Stimulated activated CD4-positive, alpha-beta T cell treated with anti-CD3 and anti-CD28 coated beads, TNF-alpha, amount 100 ng/mL, for 1 hour (primary cell): ENCODE measurements at places on chromosomes 11 and 22.
A peak's percentile ranks its signal among the peaks of the same experiment; 100 is the strongest.

DNA sequence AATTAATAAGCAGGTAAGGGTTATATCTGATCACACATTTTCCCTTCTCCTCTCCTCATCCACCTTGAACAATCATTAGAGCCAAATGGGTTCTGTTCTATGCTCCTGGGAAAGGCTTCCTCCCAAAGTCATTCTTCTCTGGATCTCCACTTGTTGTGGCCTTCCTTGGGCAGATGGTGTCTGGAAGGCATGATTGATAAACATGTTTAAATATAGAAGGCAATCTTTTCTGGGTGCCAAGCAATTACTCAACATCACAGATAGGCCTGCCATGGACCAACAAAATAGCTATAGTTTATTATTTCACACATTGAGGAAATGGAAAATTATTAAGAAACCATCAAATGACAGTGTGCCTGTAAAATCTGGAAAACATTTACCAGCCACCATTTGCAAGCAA lies 73.5 kb downstream of the KCNA4 start:
- DNase-seq, result no peak

GRCh38 chr11:66045177-66045639 lies 3.8 kb downstream of the GAL3ST3 start:
- DNase-seq, result peak; percentile 65

DNA sequence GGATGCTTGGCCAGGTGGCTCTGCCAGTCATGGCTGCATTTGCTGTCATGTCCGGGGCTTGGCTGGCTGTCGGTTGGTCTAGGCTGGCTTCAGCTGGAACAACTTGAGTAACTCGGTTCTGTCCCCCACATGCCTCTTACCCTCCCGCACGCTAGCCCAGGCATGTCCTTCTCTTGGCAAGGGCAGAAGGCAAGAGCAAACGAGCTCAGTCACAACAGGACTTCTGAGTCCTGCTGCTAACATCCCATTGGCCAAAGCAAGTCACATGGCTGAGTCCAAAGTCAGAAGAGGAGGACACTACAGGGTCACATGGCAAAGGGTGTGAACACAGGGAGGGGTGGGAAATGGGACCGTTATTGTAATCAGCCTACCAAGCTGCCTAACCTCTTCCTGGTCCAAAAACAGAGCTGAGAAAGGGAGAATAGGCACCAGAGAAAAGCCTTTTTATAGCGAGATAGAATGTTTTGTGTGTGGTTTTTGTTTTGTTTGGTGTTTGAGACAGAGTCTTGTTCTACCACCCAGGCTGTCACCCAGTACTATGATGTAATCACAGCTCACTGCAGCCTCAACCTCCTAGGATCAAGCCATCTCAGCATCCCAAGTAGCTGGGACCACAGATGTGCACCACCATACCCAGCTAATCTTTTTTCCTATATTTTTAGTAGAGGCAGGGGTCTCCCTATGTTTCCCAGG lies 81.9 kb downstream of the MN1 start:
- DNase-seq, result no peak

GRCh38 chr11:34356913-34357700 lies 703 bp downstream of the ABTB2 start:
- peak; percentile 39 for DNase-seq

DNA sequence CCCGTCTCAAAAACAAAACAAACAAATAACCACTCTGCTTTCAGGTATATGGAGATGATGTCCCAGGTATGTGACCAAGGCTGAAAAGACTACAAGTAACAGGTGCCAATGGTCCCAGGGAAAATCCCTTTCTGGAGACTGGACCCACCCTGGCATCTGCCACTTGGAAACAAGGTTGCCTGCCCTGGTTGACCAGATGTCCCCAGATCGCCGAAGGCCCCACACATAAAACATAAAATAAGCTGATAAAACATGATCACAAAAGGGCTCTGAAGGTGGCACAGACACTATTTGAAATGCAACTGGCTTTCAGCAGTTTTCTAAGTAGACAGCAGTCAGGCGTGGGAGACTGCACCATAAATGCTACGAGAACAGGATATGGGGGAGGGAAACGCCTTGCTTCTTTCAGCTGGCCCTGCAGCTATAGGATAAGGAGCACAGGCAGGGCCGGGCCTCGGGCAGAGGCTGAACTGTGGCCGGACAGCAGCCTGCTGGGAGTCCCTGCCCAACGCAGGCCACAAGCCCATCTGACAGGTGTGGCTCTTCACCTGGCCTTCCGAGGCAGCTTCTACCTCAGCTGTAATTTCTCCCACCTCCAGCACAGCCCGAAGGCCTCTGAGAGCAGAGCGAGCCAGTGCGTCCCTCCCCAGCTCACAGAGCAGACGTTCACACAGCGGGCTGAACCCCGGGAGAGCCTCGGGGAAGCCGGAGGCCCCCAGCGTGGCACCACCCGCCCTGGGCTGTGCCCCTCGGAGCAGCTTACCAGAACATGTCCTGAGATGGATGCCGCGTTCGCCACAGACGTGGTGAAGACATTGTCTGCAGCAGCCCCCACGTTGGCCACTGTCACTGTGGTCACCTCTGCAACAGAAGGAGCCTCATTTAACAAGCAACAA lies 4.0 kb downstream of the DEAF1 start:
- no peak for DNase-seq
